ENCODE measurements at places on chromosomes 2 and 18. TPM values are rescaled to one million over a fixed set of nuclear protein-coding genes. Genes with fewer than 3 reads are reported as not detected.

DNA sequence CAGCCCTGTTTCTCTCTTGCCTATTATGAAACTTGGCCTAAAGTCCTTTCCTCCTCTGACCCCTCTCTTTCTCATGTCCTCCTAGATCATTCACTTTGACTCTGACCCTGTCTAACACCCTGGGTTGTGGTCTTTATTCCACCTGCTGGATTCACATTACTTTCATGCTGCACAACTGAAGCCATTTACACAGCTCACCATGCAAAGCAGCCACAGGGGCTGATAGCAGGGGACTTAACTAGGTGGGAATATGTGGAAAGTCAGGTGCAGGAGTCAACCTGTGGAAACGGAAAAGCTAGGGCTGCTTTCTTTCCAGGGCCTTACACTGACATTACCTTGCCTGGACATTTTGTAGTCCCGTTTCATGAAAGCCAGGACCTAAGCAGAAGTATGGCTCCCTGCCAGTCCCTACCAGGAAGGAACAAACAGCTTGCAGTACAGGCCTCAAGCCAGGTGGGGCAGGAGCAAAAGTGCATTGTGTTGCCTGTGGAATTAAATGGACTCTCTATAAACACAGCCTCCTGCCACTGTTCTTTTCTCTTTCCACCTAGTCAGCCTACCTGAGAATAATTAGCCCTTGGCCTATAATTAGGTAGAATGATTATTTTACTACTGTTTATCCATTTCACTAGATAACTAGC is 11.8 kb downstream of the MAPRE3 start:
- DNase-seq, result peak; percentile 62

GRCh38 chr2:125711075-125711474 is 944.9 kb upstream of the GYPC start:
- DNase-seq, result no peak

- no peak for DNase-seq
These were observed 100.3 kb downstream of the MCFD2 start for GRCh38 chr2:46815121-46815802.

- no peak for DNase-seq
These were observed 35.4 kb upstream of the EML4 start for GRCh38 chr2:42133771-42134195.

GRCh38 chr2:42359304-42359964 is 1.6 kb downstream of the COX7A2L start:
- no peak for DNase-seq

- no peak for DNase-seq
These were observed 47.7 kb upstream of the TRIB2 start for GRCh38 chr2:12669036-12669435.

Gene DCDC2C
- total RNA-seq, result not detected

Gene CCDC68
- total RNA-seq, result 1.9 TPM
